ENCODE measurements at places on chromosomes 11 and 22.

GRCh38 chr22:28864878-28865596 lies 18.3 kb upstream of the ZNRF3 start:
- no peak for DNase-seq

GRCh38 chr22:45006964-45007390 lies 2.8 kb downstream of the PHF21B start:
- DNase-seq: no peak

- no peak for DNase-seq
These were observed 380.6 kb downstream of the CTTN start for GRCh38 chr11:70778883-70779282.

- DNase-seq: no peak
These were observed 971.4 kb downstream of the BRD1 start for GRCh38 chr22:48856308-48856615.

All from glomerular endothelial cell (primary cell).